Hematopoietic multipotent progenitor cell treated with erythropoietin and hydrocortisone succinate and interleukin-3 and kit ligand, for 15 days (in vitro differentiated cells): ENCODE measurements at places on chromosomes 11 and 22.

DNA sequence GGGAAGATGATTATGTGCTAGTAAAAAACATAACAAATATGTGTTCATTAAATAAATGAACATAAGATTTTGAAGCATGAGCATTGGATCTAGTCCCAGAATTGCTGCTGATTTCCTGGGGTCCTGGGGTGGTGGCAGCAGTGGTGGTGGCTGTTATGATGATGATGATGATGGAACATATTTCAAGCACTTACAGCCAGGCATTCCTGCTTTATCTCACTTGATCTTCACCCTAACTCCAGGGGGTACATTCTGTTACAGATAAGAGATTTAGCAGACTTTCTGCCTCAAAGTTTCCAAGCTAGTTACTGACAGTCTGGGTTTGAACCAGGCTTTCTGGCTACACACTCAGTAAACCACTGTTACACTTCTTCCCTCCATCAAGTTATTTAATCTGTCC is 5.2 kb downstream of the TRAPPC4 start:
- no peak for DNase-seq

- peak; percentile 70 for DNase-seq
Measured at GRCh38 chr22:26679003-26679629, 21.7 kb downstream of the MIAT start.

DNA sequence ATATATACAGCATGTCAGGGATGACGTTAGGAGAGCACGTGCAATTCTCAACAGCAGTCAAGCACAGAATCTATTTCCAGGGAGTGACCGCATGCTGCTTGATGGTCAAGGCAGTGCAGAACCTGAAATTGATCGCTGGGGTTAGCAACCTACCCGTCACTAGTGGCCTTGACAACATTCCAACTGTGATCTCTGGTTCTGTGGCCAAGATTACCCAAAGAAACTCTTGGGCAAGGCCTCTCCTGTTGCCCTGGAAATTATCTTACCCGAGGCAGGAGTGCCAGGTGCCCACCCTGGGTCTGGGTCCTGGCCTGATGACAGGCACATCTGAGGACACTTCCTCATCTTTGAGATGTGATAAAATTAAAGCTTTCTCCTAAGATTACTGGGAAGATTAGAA is 2.2 kb downstream of the TM7SF2 start:
- peak; percentile 63 for DNase-seq

DNA sequence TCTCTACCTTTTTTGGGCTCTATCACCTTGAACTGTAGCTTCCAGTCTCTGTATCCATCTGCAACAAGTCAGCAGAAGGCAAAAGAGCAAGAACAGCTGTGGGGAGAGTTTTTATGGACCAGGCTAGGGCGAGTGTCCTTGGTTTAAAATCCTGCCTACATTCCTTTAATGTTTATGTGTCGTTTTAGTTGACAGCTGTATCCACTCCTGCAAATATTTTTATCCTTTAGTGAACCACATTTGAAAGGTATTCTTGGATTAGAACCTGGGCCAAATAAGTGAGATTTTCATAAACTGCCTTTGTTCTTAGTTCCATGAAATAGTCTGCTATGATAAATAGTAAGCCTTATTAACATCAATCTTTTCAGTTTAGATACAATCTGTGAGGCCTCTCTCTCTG is 712.2 kb downstream of the ETS1 start:
- no peak for DNase-seq

DNA sequence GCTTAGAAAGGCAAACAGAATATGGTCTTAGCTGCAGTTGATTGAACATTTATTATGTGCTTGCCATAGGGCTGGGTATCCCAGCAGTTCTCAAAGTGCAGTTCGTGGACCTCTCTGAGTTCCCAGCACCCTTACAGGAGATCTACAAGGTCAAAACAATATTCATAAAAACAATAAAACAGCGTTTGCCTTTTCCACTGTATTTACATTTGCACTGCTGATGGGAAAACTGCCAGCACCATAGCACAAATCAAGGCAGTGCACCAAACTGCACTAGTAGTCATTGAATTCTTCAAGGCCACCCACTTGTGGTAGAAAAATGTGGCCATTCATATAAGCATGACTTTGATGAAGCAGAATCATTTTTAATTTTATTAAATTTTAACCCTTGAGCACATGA is 128.1 kb downstream of the CCDC34 start:
- DNase-seq: no peak

GRCh38 chr11:65208785-65209710 is 27.3 kb downstream of the CAPN1 start:
- DNase-seq: no peak

DNA sequence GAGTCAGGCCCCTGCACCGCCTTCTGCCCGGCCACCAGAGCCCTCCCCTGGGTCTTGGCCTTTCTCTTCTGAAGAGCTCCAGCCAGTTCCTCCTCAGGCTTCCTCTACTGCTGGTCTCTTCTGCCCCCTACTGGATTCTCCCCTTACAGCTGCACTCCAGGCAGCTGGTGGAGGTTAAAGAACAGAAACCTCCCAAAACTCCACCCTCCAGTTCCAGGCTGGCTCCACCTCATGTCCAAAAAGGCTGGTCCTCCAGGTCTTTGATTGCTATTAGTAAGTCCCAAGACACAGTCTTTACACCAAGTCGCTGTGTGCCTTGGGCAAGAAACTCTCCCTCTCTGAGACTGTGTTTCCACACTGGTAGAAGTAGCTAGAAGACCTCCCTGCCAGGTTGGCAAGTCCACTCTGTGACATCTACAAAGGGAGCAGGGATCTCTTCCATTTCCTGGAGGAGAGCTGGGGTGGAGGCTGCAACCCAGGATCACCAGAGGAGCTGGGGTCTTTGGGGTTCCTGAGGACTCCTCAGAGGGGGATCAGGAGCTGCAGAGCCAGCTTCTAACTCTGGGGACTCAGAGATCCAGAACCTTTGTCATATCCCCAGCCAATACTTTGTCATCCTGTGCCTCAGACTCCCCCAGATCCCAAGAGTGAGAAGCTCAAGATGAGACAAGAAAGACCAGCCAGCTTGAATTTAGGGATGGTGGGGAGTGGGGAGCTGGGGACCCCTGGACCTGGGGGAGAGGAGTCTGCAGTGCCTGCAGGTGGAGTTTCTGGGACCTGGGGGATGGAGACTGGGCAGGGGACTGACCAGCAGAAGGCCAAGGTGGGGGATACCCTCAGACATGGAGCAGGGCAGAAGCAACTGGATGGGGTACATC is 3.4 kb upstream of the IGLL5 start:
- peak; percentile 25 for DNase-seq

GRCh38 chr22:18978506-18978905 is 42.4 kb upstream of the PRODH start:
- no peak for DNase-seq

GRCh38 chr11:57773026-57773598 is 11.5 kb downstream of the CTNND1 start:
- no peak for DNase-seq

DNA sequence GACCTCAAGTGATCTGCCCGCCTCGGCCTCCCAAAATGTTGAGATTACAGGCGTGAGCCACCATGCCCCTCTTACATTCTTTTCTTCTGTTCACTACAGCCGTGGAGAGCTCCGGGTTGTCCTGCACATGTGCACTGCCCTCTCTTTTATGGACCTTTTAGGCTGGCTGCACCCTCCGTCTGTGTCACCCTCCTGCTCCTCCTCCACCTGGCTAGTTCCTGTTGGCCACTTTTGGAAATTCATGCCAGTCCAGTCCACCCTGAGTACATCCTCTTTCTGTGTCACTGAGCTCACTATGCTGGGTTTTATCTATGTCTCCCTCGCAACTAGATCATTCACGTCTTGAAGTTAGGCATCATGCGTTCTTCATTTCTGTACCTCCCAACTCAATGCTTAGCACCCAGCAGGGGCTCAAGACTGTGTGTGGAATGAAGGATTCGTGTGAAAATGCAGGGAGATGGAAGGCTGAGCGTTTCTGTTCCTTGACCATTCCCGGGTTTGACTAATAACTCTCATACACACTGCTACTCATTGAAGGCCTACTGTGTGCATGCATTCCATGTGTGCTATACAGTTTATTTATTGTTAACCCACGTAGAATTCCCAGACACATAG is 60.6 kb downstream of the PTPRJ start:
- no peak for DNase-seq
